NCI-H187 treated with DMSO at 0.1 percent for 48 hours (cell line): ENCODE measurements at places on chromosomes 2 and 18.

GRCh38 chr2:149709496-149710263, 122.1 kb upstream of the MMADHC start:
- DNase-seq, result no peak

DNA sequence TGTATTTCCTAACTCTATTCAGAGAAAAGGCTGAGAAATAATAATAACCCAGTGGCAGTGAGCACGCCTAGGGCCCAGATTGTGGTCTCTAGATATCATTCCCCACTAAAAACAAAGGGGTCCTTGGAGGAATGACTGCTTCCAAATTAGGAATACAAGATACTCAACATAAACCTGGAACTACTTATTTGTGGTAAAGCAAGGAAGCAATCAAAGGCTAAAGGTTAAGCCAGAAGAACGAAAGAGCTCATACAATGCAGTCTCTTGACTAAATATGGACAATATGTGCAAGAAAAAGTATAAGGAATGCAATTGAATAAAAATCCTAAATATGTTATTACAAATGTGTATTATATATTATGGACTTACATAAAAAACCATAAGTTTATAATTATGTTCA, 253.5 kb upstream of the NRP2 start:
- DNase-seq, result no peak

- DNase-seq, result no peak
Observed at GRCh38 chr2:229980431-229981184, 58.3 kb downstream of the FBXO36 start.

GRCh38 chr2:176106581-176107539, at the start of gene HOXD11:
Gene HOXD11 (plus strand): TSS chr2:176107280. CDS start chr2:176107356, 76 bp downstream.
- DNase-seq, result no peak

DNA sequence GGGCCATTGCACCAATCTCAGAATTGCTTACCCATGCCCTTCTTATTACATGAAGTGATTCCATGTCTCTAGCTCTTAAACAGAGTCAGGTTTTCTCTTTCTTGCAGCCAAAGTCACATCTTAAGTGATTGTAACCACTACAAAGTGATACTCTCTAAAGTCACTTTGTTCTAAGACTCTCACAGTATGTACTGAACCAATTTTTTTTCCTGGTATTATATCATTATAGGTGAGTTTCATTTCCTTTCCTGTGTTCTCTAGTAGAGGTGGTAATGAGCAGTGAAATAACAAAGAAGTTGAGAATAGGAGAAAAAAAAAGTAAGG, 66.3 kb upstream of the DARS1 start:
- DNase-seq, result no peak

DNA sequence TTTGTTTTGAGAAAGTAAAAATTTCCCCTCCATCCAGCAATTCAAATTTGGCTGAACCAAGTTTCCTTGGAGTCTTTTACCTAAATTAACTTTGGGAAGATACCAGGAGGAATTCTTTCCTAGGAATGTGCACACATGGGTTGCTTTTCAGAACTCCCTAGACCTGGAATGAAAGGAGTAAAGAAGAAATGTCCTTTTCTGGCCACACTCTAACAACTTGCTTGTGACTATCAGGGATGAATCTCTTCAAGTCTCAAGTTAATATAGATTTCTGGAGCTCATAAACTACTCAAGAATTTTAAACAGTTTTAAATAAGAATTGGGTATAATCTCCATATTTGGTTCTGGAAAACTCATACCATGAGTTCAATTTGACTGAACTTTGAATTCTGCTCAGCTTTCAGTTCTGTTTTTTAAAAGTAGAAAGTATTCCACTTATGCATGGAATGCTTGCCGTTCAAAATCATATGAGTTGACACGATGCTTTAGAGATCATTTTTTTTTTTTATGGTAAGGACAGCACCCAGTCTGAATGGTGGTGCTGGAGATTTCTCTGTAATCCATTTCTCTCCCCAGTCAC, 7.7 kb downstream of the RASGRP3 start:
- no peak for DNase-seq

- no peak for DNase-seq
Observed at GRCh38 chr2:176997792-176998169, 214.8 kb upstream of the HNRNPA3 start.

DNA sequence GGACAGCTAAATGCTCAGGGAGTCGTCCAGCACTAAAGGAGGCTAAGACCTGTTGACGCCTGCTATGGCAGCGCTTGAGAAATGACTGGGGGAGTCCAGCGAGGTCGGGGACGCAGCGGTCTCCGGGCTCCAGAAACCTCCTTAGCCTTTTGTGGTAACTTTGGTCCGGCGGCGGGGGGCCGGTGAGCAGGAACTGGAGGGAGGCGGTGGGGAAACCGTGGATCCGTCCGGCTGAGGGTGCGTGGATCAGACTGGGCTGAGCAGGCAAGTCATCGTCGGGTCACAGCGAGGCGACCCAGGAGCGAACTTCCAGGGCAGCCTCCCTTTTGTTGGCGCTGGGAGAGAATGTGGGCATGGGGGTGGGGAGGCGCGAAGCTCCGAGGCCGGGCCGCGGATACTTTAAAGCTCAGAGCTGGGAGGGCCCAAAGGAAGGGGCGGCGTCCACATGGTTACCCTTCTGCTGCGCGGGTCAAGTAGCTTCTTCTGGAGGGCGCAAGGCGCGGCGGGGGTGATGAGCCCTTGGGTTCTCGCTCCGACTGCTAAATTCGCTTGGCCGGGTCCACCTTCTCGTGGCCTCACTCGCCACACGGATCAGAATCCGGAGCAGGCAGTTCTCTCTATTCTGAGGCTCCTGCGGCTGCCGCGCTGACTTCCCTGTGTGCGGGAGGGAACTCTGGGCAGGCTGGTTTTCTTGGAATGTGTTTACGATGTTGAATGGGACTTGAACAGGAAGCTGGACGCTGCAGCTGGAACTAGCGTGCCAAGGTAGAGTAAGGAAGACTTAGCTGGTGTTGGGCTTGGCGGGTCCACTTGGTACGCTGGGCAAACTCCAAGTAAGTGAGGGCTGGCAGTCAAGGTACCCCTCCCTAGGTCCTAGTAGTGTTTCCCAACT, 920 bp downstream of the GULP1 start:
- DNase-seq, result no peak

DNA sequence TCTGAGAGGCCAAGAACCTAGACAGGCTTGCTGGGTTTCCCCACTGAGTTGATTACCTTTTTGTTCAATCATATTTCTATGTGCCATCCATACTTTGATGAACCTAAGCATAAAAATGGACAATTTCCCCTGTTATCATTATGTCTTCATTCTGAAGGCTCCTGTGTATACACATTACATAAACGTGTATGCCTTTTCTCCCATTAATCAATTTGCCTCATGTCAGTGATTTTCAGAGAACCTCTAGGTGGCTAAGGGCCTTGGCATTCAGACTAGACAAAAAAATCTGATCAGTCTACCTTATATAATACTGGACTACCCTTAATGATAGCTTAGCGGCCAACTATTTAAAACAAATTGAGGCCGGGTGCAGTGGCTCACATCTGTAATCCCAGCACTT, 4.1 kb upstream of the PEX13 start:
- no peak for DNase-seq

- no peak for DNase-seq
Observed at GRCh38 chr18:6625481-6625880, 104.0 kb upstream of the ARHGAP28 start.

DNA sequence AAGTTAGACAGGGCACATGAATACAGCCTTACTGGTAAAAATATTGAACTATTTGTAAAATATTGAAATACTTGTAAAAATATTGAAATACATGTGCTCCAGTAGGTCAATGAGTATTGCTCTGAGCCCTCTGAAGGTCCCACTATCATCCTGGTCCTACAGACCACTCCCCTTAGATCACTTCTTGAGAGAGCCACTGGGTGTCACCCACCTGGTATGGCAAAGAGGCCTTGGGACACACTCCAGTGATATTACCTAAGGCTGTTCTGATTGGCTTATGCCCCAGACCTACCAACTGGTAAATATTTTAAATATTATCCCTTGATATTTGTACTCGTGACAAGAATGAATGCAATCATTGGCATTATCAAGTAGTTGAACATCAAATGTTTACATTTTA, 5.0 kb downstream of the THSD7B start:
- DNase-seq, result no peak

GRCh38 chr2:61786876-61787275, 67.0 kb downstream of the FAM161A start:
- DNase-seq, result no peak

DNA sequence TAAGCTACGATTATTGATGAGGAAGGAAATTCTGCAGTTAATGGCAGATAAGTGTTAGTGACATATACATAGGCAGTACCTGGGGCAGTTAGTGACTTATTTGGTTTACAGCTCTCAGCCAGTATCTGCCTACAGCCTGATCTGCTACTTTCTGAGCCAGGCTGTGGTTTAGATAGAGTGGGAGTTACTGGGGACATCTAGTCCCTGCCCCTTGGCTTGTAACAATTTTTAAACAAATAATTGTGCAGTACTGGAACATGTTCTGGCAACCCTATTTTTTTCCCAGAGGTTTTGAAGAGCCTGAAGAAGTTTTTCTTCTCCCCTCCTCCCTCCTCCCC, 2.3 kb downstream of the KIF5C start:
- DNase-seq, result no peak

DNA sequence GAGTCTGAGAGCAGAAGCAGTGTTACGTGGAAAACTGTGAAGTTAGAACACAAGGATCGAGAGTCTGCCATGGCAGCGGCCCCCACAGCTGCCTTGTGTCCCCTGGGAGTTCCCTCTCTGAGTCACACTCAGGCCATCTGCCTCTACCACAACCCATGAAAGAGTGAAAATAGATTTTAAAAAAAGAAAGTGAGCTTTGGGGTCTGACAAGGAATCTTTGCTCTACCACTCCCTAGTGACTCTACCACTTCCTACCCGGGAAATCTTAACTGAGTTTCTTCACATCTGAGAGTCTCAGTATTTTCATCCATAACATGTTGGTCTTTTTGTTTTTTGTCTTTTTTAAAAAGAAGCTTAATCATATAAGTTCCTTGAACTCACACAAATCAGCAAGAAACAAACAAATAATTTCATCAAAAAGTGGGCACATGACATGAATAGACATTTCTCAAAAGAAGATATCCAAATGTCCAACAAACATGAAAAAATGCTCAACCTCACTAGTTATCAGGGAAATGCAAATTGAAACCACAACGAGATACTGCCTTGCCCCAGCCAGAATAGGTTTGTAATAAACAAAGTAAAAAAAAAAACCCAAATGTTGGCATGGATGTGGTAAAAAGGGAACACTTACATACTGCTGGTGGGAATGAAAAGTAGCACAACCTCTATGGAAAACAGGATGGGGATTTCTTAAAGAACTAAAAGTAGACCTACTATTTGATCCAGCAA, 2.4 kb upstream of the MSGN1 start:
- DNase-seq, result no peak

DNA sequence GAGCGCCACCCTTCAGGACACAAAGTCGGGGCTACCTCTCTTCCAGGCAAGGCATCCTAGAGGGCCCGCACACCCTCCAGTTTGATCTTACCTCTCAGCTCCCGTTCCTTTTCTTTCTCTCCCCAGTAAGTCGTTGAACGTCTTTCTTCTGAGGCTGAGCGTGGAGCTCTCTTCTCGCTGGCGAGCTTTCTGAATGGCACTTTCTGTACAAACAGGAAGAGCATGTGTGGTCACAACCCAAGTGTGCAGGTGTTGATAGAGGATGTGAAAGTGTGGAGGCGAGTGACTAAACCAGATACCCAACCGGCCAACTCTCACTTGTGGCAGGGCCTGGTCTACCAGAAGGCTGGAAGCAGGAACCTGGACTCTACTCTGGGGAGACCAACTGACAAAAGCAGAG, at the start of gene AFF3:
Gene AFF3 (minus strand): TSS at position 198 of the 400 bp plus-strand sequence. CDS start 38,136 bp downstream, outside the sequence.
- no peak for DNase-seq

DNA sequence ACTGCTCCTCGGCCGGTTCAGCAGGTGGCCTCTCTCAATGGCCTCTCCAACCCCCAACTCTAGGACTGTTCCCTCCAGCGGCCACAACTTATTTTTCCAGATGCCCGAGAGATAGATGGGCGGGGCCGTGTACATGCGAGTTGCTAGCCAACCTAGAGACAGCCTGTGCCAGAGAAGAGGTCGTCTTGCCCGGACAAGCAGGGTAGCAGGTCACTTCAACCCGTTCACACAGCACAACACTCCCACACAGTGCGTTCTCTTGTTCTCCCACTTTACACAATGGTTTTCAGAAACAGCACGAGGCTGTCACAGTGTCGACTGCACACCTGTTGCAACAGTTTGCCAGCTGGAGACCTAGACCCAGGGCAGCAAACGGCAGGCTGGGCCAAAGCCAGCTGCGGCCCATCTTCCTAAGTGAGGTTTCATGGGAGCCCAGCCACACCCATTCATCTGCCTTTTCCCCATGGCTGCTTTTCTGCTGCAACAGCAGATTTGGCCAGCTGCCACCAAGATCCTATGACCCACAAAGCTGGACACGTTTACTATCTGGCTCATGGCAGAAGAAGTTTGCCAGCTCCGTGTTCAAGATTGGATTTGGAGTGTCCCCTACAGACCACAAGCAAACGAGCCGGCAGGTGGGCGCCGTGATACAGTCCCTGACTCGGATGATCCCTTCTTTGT, 7.3 kb upstream of the PRLH start:
- DNase-seq, result peak; percentile 15

GRCh38 chr2:233810385-233810784, 32.3 kb downstream of the MROH2A start:
- DNase-seq, result no peak

DNA sequence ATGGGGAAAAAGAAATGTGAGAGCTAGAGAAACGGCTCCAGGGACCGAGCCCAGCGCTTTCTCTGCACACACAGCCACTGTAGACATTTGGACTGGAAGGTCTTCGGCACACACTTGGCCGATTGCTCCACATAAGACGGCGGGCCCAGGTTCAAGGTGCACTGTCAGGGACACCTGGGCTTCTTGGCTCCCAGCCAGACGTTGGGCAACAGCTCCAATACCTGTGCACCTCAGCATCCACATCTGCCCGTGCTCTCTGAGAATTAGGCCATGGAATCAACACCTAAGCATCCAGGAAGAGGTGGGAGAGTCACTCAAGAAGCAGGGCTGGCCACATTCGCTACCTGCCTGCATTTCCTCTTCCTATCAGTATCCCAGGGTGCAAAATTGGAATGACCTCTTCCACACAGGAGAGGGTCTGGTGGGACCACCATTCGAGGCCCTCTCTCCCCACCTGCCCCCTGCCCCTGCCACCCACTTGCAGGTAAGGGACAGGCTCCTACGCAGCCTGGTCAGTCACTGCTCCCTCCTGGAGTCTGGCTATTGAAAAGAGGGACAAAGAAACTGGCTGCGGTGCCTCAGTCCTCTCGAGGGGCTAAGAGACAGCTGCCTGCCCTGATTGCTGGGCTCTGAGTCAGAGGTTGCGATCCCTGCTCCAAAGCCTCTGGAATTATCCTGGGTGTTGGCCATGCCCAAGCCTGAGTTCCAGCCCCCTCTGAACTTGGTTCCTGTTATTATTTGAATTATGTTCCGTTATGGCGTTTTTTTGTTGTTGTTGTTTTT, 40.1 kb upstream of the TAF1B start:
- DNase-seq, result no peak

DNA sequence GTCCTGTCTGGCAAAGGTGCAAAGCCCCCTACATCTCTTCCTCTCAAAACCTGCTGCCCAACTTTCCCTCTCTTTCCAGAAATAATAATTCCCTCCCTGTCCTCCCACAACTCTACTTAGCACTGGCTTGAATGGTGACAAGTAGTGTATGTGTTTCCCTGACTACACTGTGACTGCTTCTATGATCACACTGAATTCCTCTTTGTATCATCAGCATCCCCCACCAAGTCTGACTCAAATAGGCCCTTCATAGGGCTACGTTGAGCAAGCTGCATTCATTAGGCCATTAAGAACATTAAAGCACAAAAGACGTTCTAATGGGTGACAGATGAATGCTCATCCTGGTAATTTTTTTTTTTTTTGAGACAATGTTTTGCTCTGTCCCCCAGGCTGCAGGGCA, 13.7 kb upstream of the ST3GAL5 start:
- no peak for DNase-seq

- no peak for DNase-seq
Observed at GRCh38 chr2:134988994-134989605, 58.1 kb downstream of the MAP3K19 start.
